ENCODE measurements at places on chromosomes 16 and 17. TPM values are rescaled to one million over a fixed set of nuclear protein-coding genes. Genes with fewer than 3 reads are reported as not detected.

Gene MT1A
- total RNA-seq = 1.9 TPM

- peak; percentile 19 for DNase-seq
Observed at GRCh38 chr17:9924735-9925191, 19.7 kb upstream of the RCVRN start.

- no peak for DNase-seq
Observed at GRCh38 chr16:10964891-10965326, 20.5 kb downstream of the CLEC16A start.

DNA sequence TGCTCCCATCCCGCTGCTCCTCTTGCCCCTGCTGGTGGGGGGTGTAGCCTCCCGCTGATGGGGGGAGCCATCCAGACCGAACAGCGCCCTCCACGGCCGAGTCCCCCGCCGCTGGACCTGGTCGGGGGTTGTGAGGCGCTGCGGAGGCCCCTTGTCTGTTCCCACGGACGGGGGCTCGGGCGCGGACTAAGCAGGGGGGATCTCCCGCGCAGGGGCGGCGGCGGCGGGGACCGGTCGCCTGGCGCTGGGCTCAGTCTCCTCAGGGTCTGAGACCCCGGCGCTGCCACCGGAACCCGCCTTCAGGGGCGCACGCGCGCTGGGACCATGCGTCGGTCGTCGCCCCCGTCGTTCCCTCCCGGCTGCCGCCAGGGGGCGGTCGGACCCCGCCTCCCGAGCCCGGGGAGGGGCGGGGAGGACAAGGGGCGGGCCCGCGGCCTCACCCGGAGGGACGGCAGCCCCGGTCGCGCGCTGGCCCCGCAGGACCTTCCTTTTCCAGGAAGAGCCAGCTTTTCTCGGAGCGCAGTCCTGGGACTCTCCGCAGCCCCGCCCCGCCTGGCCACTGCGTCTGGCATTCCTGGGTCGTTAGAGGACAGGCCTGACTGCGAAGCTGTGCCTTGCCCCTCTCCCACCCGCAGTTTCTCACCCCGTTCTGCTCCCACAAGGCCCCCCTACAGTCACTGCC lies 6.3 kb upstream of the IL32 start:
- peak; percentile 87 for DNase-seq

GRCh38 chr16:66308096-66308495 lies 58.4 kb upstream of the CDH5 start:
- DNase-seq = no peak

Gene CFAP97D1
- not detected for total RNA-seq

DNA sequence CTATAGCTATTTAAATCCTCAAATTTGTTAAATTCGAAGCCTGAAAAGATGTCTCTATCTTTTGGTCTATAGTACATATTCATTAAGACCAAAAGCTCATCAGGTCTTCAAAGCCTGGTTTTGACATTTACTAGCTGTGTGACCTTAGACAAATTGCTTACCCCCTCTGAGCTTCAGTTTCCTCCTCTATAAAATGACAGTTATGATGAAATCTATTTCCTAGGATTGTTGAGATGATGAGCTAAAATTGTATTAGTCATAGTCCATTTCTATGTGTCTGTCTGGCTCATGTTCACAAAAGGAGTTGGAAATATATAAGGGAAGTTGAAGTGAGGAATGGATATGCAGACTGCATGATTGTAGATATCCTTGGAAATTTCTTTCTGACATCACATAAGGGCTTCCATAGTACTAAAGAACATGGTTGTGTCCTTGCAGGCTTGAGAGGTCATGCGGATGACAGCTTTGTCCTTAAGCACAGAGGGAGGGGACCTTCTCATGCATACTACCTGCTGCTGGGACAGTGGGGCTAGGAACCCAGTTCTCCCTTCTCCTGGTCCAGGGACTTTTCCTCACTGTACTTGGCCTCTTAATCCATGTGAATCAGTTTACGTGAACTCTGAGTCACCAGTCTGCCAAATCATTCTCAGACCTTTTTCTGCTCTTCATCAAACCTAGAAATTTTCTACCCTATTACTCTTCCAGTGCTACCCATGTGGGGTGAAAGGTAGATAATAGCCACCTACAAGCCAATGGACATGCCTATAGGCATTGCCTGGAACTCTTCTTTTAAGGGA lies 487.5 kb upstream of the SALL1 start:
- DNase-seq = no peak

Gene TRPV3
- 5.7 TPM for total RNA-seq

- DNase-seq = no peak
Observed at GRCh38 chr16:12901597-12902461, at the start of gene SHISA9. Gene SHISA9, plus strand, starts transcription at chr16:12901598.

GRCh38 chr16:88743693-88744576 lies 37.6 kb downstream of the CTU2 start:
- DNase-seq = peak; percentile 76

Gene COG1
- total RNA-seq = 50.6 TPM

- no peak for DNase-seq
Observed at GRCh38 chr17:17004251-17004996, 32.5 kb upstream of the TNFRSF13B start.

Gene CD300C
- total RNA-seq = 2.9 TPM

DNA sequence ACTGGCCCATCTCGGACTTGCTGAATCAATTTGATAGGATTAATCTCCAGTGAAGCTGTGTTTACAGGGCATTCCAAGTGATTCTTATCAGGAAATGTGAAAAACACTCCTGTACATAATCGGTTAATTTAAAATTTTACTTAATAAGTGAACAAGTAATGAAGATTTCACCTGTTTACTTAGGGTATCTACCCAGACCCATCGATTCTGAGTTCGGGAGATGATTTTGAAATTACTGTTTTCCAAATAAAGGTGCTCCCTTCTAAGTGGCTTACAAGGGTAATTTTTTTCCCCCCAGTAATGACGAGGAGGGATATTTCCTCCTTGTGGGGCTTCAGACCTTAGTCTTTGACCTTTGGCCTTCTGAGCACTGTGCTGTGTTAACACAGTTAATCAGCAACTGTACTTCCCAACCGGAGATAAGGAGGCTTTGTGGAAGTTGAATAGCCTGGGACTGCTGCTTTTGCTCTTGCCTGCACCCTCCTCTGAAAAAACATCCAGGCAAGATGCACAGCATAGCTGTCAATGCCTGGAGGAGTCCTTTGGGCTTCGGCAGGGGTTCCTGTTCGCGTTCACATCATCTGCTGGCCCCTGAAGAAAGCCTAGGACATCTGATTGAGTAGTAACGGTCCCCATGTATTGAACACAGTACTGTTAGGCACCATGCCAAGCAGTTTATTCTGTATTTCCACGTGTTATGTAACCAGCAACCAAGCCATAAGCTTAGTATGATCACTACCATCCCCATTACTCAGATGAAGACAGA lies 1.8 kb downstream of the FAHD1 start:
- peak; percentile 40 for DNase-seq

DNA sequence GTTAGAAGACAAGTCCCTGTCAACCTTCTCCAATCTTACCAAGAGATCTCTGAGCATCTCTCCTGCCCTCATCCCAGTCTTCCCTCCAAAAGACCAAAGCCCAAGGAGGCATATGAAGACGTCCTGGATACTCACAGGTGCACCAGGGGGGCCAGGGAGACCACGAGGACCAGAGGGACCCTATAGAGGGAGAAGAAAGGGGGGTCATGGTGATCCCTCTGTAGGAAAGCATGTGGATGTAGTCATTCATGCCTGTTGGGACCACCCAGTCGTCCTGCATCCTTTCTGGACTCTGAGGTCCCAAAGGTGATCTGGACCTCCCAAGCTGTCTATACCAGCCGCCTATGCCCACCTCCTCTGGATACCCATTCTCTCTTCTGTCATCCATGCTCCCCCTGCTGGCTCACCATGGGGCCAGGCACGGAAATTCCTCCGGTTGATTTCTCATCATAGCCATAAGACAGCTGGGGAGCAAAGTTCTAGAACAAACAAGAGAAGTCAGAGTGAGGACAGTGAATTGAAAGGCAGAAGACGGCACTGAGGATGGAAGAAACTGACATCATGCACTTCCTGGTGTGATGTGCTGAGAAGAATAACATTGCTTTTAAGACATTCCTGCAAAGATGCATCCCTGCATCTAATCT lies 3.3 kb downstream of the COL1A1 start:
- peak; percentile 79 for DNase-seq

DNA sequence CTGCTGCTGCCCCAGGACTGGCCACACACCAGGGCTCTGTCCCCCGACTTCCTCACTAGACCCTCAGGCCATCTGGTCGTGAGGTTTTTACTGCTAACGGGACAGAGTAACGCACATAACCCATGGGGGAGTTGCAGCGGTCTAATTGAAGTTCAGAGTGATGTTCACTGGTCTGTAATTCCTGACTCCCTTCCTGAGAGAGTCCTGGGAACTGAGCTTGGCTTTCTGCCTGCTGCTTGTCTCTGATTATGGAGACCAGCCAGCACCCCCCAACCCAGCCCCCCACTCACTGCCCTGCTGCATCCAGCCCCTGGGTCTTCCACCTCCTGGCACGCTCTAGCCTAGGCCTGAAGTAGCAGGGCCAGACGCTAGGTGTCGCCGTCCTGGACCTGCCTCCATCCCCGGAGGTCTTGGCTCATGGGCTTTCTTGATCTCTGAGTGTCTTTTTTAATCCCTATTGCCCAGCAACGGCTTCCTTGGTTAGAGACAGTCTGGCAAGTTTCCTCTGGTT lies 192.9 kb downstream of the CCDC182 start:
- no peak for DNase-seq

- no peak for DNase-seq
Observed at GRCh38 chr16:58518083-58518979, 3.0 kb downstream of the SETD6 start.

DNA sequence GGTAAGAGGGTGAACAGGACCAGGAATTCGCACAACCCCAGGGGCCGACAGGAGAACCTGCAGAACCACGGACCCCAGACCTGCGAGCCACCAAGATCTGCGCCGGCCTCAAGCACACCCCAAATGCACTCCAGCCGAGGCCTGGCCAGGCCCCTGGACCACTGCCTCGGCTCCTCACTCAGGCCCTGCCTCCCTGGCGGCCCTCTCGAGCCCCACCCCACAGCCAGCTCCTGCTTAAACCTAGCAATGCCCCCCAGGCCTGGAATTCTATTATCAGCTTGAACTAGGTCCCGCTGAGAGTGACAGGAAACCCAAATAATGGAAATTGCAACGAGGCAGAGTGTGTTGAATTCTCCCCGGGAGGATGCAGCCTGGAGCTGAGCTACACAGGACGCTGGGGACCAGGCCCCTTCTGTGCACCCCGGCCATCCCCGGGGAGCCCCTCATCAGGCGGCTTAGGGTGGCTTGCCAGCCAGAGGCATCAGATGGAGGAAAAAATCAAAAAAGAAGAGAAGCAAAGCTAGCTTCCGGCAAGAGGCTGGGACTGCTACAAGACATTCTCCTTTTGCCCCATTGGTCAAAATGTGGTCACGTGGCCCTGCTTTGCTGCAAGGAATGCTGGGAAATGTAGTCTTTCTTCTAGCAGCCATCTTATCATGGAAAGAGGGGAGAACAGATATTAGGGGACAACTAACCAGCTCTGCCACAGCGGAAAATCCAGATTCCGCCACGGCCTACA lies 2.4 kb upstream of the ENPP7 start:
- peak; percentile 93 for DNase-seq

- DNase-seq = no peak
Observed at GRCh38 chr17:64157669-64158180, 27.8 kb upstream of the ERN1 start.

Gene SLX4
- 6.8 TPM for total RNA-seq

Measured in mucosa of gallbladder (tissue), 1 donor.